ENCODE measurements at places on chromosomes 11 and 22.

GRCh38 chr11:26575946-26576345, 3.9 kb upstream of the MUC15 start:
- no peak for ATAC-seq

GRCh38 chr11:105181521-105181920, 42.0 kb upstream of the CARD18 start:
- ATAC-seq, result no peak

- ATAC-seq, result no peak
Observed at GRCh38 chr22:44546686-44547310, 48.8 kb upstream of the RTL6 start.

DNA sequence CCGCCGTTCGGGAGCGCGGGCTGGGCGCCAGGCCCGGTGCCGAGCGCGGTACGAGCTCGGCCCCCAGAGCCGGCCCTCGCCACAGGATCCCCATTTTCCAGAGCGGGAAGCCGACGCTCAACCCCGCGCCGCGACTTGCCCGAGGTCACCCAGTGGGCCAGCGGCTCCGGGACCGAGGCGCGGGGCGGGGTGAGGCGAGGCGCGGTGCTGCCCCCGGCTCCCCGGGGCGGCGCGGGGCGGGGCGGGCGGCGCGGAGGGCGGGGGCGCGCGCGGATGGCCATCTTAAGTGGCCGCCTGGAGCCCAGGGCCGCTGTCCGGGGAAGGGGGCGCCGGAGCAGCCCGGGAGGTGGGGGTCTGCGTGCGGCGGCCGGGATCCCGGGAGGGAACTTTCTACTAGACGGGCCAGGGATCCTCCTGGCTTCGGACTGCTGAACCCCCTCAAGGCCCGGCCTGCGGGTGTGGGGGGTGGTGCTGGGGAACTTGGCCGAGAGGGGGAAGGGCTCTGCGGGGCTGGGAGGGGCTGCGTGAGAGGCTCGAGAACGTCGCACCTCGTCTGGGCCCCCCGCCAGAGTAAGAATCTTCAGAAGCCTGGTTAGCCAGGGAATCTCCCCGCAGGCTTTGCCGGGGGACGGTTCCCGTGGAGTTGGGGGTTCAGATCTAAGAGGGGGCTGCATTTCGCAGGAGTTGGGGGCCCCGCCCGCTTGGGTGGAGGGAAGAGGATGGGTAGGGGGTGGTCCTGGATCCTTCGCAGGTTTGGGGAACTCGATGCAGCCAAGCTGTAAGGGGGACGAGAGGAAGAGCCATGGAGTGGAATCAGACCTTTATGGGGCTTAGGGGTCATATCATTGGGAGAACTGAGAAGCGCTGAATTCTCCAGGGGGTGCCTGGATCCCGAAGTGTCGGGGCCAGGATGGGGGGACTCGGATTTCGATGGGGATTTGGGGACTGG, 678 bp upstream of the INPPL1 start:
- ATAC-seq, result peak; percentile 56

DNA sequence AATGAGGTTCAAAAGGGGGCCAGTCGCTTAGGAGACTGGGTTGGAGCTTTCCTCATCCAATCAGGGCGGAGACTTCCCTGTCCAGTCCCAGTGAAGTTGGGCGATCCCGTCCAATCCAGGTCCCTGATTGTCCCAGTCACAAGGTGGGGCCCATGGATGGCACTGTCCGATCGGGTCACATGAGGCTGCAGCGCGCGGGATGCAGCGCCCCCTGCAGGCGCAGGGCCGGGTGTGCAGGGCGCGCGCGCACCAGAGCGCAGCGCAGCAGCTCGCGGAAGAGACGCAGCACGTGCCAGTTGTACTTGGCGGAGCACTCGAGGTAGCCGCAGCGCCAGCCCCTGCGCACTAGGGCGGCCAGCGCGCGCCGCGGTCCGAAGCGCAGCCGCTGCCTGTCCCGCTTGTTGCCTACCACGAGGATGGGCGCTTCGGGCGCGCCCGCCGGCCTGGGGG, 2.3 kb downstream of the RASL10A start:
- no peak for ATAC-seq

GRCh38 chr22:47914481-47915097, 1152.1 kb downstream of the TBC1D22A start:
- no peak for ATAC-seq

DNA sequence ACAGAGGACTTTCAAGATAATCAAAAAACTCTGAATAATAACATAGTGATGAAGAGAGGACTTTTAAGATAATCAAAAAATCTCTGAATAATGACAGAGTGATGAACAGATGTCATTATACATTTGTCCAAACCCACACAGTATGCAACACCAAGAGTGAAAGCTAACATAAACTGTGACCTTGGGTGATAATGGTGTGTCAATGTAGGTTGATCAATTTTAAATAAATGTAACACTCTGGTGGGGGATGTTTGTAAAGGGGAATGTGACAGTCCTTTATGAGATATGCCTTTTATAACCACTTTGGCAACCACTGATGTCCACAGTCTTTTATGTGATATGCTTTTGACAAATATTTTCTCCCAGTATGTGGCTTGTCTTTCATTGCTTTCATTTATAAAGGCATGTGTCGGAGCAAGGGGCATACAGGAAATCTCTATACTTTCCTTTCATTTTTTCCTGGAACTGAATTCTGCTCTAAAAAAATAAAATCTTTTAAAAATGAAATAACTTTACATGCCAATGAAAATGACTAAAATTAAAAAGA, 10.3 kb upstream of the OR9G1 start:
- ATAC-seq, result no peak
